ENCODE measurements at places on chromosomes 13 and 19. TPM values are rescaled to one million over a fixed set of nuclear protein-coding genes. Genes with fewer than 3 reads are reported as not detected.

CCNA1 gene
- total RNA-seq, result 4.0 TPM

C1QTNF9B gene
- total RNA-seq, result not detected

NFIX gene
- 19.6 TPM for total RNA-seq

NCAN gene
- total RNA-seq, result not detected

TTC9B gene
- not detected for total RNA-seq

CDADC1 gene
- total RNA-seq, result 2.5 TPM

TIMM44 gene
- total RNA-seq, result 57.9 TPM

TMEM86B gene
- total RNA-seq, result 1.4 TPM

DMKN gene
- total RNA-seq, result 2.0 TPM

ATCAY gene
- not detected for total RNA-seq

GAPDHS gene
- 10.3 TPM for total RNA-seq

PSG6 gene
- not detected for total RNA-seq

CEACAM8 gene
- total RNA-seq, result not detected

ZNF568 gene
- total RNA-seq, result 8.9 TPM

KCNJ14 gene
- 0.34 TPM for total RNA-seq

NXNL1 gene
- not detected for total RNA-seq

ZNF112 gene
- 6.0 TPM for total RNA-seq

ANGPTL4 gene
- 0.33 TPM for total RNA-seq

ARRDC5 gene
- total RNA-seq, result not detected

GADD45GIP1 gene
- total RNA-seq, result 26.7 TPM

RGCC gene
- not detected for total RNA-seq

ZNF681 gene
- 1.1 TPM for total RNA-seq

ZNF600 gene
- 5.0 TPM for total RNA-seq

ZNF536 gene
- total RNA-seq, result 2.5 TPM

DPRX gene
- total RNA-seq, result not detected

GJA3 gene
- 4.5 TPM for total RNA-seq

KLC3 gene
- total RNA-seq, result not detected

SCN1B gene
- total RNA-seq, result 4.5 TPM

ZNF426 gene
- total RNA-seq, result 15.8 TPM

ELOF1 gene
- total RNA-seq, result 62.8 TPM

GGN gene
- total RNA-seq, result not detected

ZNF667 gene
- total RNA-seq, result 7.3 TPM

C19orf18 gene
- not detected for total RNA-seq

BRCA2 gene
- total RNA-seq, result 7.2 TPM

RPL13A gene
- 2,051 TPM for total RNA-seq

ZNF610 gene
- total RNA-seq, result 2.6 TPM

TMEM221 gene
- under 0.01 TPM for total RNA-seq

KLF1 gene
- total RNA-seq, result not detected

PALM3 gene
- under 0.01 TPM for total RNA-seq

ZNF382 gene
- total RNA-seq, result 21.0 TPM

CD22 gene
- not detected for total RNA-seq

PSG11 gene
- not detected for total RNA-seq

AMER2 gene
- total RNA-seq, result under 0.01 TPM

ZNF420 gene
- total RNA-seq, result 7.3 TPM

KIR2DL1 gene
- total RNA-seq, result not detected

MRPL57 gene
- 25.5 TPM for total RNA-seq

CYP4F22 gene
- not detected for total RNA-seq

KLK14 gene
- 0.33 TPM for total RNA-seq

ZNF541 gene
- 0.69 TPM for total RNA-seq

PLIN4 gene
- total RNA-seq, result not detected

FCHO1 gene
- total RNA-seq, result 1.4 TPM

ATXN8OS gene
- not detected for total RNA-seq

ZNF823 gene
- 5.8 TPM for total RNA-seq

SPIB gene
- total RNA-seq, result under 0.01 TPM

ZNF793 gene
- 1.4 TPM for total RNA-seq

TEX101 gene
- not detected for total RNA-seq

NAA16 gene
- total RNA-seq, result 15.3 TPM

All from melanocyte of skin (primary cell).